ENCODE measurements at places on chromosomes 12 and 14.

- DNase-seq: no peak
These were observed 14.6 kb downstream of the CMKLR1 start for GRCh38 chr12:108324351-108325017.

- no peak for DNase-seq
These were observed 473.5 kb downstream of the ETNK1 start for GRCh38 chr12:23098517-23098916.

GRCh38 chr12:9248435-9248834, 40.2 kb upstream of the PZP start:
- DNase-seq: no peak

GRCh38 chr12:125890971-125891370, 825.7 kb downstream of the AACS start:
- no peak for DNase-seq

Data from stimulated activated CD4-positive, alpha-beta T cell treated with anti-CD3 and anti-CD28 coated beads, TNF-alpha, amount 100 ng/mL, for 1 hour (primary cell).